ENCODE measurements at places on chromosomes 6 and 20. TPM values are rescaled to one million over a fixed set of nuclear protein-coding genes. Genes with fewer than 3 reads are reported as not detected.

Gene CRIP3
- not detected for total RNA-seq

Gene MDN1
- 53.6 TPM for total RNA-seq

Gene FGD2
- 0.10 TPM for total RNA-seq

GRCh38 chr6:66555082-66555481 lies 848.1 kb upstream of the EYS start:
- H3K27me3 ChIP-seq = no peaks in the 10 kb centered on the region
- no peak overlapping the region for H3K4me3 ChIP-seq
- no peaks in the 10 kb centered on the region for H3K36me3 ChIP-seq
- no peaks in the 10 kb centered on the region for H3K4me1 ChIP-seq

DNA sequence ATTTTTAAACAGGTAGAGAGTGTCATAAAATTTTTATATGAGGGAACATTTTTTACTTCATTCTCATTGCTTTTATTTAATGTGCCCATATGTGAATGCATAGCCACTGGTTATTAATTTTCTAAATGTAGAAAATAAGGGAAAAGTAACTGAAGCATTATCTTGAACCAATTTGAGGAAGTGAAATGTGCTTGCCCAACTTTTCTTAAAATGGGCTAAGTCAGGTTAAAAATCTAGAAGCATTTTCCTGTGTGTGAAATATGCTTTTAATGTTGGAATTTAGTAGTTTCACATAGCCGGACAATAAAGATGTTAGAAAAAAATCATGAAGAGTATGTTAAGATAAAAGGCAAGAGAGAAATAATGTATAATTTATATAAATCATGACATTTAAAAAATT lies 3.8 kb downstream of the SEC23B start:
- H3K27me3 ChIP-seq = no peaks in the 10 kb centered on the region
- H3K27ac ChIP-seq = no peak overlapping the region
- peaks cover 25% of the 10 kb centered on the region for H3K36me3 ChIP-seq
- DNase-seq = no peak

DNA sequence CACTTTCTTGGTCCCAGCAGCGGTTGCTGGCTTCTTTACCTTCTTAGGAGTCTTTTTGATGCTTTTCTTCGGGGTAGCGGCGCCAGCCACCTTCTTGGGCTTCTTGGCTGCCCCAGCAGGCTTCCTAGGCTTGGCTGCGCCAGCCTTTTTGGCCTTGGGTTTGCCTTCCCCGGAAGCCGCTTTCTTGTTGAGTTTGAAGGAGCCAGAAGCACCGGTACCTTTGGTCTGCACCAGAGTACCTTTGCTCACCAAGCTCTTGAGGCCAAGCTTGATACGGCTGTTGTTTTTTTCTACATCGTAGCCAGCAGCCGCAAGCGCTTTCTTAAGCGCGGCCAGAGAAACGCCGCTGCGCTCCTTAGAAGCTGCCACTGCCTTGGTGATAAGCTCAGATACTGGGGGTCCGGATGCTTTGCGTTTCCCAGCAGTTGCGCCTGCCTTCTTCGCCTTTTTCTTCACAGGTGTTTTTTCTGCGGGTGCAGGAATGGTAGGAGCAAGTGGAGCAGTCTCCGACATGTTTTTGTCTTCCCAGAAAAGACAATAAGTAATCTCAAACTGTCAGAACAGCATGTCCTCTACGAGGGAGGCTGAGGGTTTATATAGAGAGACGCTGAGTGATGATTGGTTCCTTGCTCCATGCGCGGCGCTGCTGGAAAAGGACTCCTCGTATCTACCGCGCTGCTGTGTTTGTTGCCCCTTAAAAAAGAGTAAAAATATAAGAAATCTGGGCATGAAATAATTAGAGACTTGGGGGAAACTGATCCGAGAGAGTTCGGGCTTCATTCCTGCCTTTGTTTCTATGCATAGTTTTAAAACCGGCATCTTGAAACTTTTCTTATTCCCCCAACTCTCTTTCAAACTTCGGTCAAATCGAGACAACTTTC lies 130.3 kb upstream of the BTN3A2 start:
- no peaks in the 10 kb centered on the region for H3K27me3 ChIP-seq
- DNase-seq = no peak
- no peak overlapping the region for H3K27ac ChIP-seq
- H3K4me1 ChIP-seq = no peaks in the 10 kb centered on the region

DNA sequence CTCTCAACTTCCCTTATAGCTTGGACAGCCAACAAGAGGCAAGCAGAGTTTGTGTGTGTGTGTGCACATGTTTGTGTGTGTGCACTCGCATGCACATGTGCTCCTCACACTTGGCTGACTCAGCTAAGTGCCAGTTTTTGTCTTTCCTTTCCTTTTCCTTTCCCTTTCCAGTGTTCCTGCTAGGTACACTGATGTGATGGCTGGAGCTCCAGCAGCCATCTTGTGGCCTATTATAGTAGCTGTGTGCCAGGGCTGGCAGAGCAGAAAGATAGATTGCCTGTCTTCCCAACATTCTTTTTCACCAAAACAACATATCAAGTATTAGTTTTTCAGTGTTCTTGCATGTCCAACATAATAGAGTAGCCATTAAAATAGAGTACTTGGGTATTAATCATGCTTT lies 79.5 kb downstream of the AK9 start:
- DNase-seq = no peak
- H3K4me1 ChIP-seq = no peaks in the 10 kb centered on the region
- H3K36me3 ChIP-seq = no peaks in the 10 kb centered on the region
- no peaks in the 10 kb centered on the region for H3K27me3 ChIP-seq
- H3K27ac ChIP-seq = no peak overlapping the region
- H3K4me3 ChIP-seq = no peak overlapping the region

DNA sequence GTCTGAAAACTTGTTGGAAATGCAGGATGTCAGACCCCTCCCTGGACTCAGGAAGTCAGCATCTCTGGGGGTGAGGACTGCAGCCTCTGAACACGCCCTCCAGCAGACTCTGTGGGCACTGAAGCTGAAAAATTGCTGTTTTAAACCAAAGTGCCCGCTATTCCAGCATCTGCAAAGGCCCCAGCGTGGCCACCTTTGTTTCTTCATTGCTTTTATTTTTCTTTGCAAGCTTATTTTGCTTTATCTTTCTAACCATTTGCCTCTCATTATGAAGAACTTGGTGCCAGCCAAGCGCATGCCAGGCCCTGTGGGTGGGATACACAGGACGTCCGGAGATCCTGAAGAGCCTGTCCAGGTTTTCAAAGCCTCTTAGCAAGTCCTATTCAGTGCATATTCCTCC lies 203.9 kb upstream of the CST7 start:
- no peak for DNase-seq
- H3K4me1 ChIP-seq = peaks cover 11% of the 10 kb centered on the region
- H3K27ac ChIP-seq = no peak overlapping the region
- no peaks in the 10 kb centered on the region for H3K27me3 ChIP-seq
- no peak overlapping the region for H3K4me3 ChIP-seq

DNA sequence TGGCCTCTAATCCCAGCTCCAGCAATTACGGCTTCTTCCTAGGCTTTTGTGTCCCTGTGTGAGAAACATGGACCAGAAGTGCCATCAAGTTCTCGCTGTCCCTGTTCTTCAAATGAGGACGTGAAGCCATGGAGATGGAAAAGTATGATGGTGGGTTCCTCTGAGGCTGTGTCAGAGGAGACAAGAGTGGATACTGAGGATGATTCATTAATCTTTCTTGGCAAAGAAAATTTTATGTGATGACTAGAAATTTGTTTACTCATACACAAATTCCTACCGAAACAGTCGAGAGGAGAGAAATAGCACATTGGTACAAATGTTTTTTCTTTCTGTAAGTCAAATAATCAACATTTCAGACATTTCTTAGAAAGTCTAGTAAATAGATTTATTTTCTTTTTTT lies 35.0 kb upstream of the PNRC1 start:
- no peak overlapping the region for H3K4me3 ChIP-seq
- DNase-seq = no peak
- no peaks in the 10 kb centered on the region for H3K4me1 ChIP-seq
- no peaks in the 10 kb centered on the region for H3K36me3 ChIP-seq
- no peak overlapping the region for H3K27ac ChIP-seq
- H3K27me3 ChIP-seq = no peaks in the 10 kb centered on the region

- no peak for DNase-seq
- H3K4me3 ChIP-seq = no peak overlapping the region
- H3K4me1 ChIP-seq = no peaks in the 10 kb centered on the region
- no peaks in the 10 kb centered on the region for H3K36me3 ChIP-seq
- H3K27me3 ChIP-seq = peaks cover 24% of the 10 kb centered on the region
Measured at GRCh38 chr6:124536157-124536841, 425.9 kb upstream of the RNF217 start.

All from HCT116 (cell line).